ENCODE measurements at places on chromosomes 5 and 9.

DNA sequence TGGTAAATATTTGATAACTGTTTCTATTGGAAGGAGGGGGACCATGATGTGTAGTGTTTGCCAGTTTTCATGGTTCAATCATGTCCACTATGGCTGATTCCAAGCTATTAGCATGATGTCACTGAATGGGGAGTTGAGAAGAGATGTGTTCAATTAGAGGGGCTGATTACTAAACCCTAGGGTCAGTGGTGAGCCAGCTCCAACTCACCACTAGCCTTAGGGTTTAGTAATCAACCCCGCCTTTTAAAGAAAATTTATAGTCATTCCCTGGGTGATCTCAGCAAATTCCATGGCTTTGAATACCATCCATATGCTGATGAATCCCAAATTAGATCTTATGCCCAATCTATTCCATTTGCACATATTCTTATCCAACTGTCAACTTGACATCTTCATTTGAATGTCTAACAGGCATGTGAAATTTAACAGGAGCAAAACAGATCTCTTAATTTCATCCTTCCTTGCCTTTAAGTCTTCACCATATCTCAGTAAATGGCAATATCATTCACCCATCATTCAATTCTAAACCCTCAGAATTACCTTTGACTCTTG is 98.8 kb downstream of the GCNT1 start:
- no peak for DNase-seq
- H3K27me3 ChIP-seq = no peaks in the 10 kb centered on the region
- no peak overlapping the region for H3K4me3 ChIP-seq
- H3K27ac ChIP-seq = no peak overlapping the region
- H3K36me3 ChIP-seq = no peaks in the 10 kb centered on the region

- DNase-seq = no peak
- no peak overlapping the region for H3K27ac ChIP-seq
- no peak overlapping the region for H3K4me3 ChIP-seq
Measured at GRCh38 chr5:41527201-41527779, 16.9 kb upstream of the PLCXD3 start.

- H3K4me1 ChIP-seq = peaks cover 50% of the 10 kb centered on the region
- no peak overlapping the region for H3K4me3 ChIP-seq
- DNase-seq = no peak
- H3K36me3 ChIP-seq = no peaks in the 10 kb centered on the region
- no peak overlapping the region for H3K27ac ChIP-seq
Measured at GRCh38 chr5:139740138-139740991, 55.2 kb upstream of the PSD2 start.

GRCh38 chr5:106423109-106423897 is 1247.4 kb downstream of the EFNA5 start:
- H3K36me3 ChIP-seq = no peaks in the 10 kb centered on the region
- H3K27ac ChIP-seq = no peak overlapping the region
- no peaks in the 10 kb centered on the region for H3K27me3 ChIP-seq
- no peaks in the 10 kb centered on the region for H3K4me1 ChIP-seq
- H3K4me3 ChIP-seq = no peak overlapping the region

- H3K36me3 ChIP-seq = no peaks in the 10 kb centered on the region
- no peak for DNase-seq
- no peaks in the 10 kb centered on the region for H3K27me3 ChIP-seq
- H3K4me1 ChIP-seq = no peaks in the 10 kb centered on the region
- no peak overlapping the region for H3K27ac ChIP-seq
Measured at GRCh38 chr5:151565971-151566370, 25.2 kb downstream of the FAT2 start.

DNA sequence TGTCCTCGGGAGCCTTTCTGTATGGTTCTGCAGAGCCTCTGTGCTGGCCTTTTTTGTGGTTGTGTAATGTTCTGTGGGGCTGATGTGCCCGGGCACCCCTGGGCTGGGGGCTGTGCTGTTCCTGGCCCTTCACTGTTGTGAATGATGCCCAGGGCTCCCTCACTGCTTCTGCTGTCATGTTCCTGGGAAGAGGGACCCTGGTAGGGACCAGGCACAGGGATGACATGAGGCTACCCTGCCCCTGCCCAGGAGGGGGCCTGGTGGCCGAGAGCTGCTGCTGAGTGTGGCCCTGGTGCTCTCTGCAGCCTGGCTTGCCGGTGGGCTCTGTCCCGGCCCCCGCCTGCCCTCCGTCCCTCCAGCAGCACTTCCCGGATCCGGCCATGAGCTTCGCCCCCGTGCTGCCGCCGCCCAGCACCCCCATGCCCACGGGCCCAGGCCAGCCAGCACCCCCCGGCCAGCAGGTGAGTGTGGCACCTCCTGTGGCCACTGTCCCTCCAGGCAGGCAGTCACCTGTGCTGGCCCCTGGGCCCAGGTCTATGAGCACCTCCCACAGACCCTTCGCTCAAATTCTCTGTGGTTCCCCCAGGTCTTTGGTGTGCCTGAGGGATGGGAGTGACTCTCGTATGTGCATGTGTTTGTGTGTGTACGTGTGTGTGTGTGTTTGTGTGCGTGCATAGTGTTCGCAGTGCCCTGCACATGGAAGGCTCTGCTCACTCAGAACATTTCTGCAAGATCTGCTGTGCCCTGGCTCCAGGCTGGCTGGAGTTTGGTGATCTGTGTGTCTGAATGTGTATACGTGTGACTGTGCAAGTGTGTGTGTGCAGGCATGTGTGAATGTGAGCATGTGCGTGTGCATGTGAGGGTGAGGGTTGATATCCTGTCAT is 72.3 kb downstream of the WNK2 start:
- H3K27me3 ChIP-seq = no peaks in the 10 kb centered on the region
- H3K36me3 ChIP-seq = peaks cover 2% of the 10 kb centered on the region
- no peak overlapping the region for H3K27ac ChIP-seq
- no peak overlapping the region for H3K4me3 ChIP-seq
- DNase-seq = no peak

Measured in muscle of leg (tissue), 16 donors.